ENCODE measurements at places on chromosomes 16 and 17. TPM values are rescaled to one million over a fixed set of nuclear protein-coding genes. Genes with fewer than 3 reads are reported as not detected.

- no peak for DNase-seq
These were observed 2.1 kb downstream of the RGS9 start for GRCh38 chr17:65139101-65139764.

DNA sequence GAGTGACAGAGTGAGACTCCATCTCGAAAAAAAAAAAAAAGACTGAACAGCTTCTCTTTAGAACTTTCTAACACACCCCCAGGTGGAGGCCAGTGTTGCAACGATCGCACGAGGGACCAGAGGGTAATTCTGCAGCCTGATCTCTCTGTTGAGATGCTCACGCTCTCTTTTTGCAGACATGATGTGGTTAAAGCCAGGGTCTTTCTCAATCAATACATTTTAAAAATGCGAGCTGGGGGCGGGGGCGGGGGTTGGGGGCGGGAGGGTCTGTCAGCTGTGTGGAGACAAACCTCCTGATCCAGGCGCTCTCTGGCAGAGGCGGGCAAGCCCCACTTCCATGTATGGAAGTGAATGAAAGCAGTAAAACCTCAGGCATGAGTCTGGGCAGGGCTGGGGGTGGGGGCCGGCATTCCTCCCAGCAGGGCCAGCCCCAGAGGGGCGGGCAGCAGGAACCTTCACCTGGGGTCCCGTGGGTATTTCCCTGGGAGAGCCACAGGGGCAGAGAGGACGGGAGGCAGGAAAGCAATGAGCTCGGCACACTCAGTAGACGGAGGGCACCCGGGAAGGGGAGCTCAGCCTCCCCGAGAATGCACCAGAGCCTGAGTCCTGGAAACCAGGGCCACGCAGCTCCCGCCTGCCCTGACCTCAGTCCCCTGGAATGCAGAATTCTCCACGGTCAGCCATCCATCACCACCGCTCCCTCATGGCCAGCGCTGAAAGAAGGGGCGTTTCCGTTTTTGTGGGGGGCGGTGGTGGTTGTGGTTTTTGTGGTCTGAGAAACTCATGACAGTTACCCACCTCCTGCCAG, 28.0 kb downstream of the NXN start:
- DNase-seq = peak; percentile 93

- DNase-seq = no peak
These were observed 12.4 kb downstream of the UBALD2 start for GRCh38 chr17:76277300-76278267.

GRCh38 chr17:55200904-55201303, 63.9 kb upstream of the HLF start:
- DNase-seq = no peak

DNA sequence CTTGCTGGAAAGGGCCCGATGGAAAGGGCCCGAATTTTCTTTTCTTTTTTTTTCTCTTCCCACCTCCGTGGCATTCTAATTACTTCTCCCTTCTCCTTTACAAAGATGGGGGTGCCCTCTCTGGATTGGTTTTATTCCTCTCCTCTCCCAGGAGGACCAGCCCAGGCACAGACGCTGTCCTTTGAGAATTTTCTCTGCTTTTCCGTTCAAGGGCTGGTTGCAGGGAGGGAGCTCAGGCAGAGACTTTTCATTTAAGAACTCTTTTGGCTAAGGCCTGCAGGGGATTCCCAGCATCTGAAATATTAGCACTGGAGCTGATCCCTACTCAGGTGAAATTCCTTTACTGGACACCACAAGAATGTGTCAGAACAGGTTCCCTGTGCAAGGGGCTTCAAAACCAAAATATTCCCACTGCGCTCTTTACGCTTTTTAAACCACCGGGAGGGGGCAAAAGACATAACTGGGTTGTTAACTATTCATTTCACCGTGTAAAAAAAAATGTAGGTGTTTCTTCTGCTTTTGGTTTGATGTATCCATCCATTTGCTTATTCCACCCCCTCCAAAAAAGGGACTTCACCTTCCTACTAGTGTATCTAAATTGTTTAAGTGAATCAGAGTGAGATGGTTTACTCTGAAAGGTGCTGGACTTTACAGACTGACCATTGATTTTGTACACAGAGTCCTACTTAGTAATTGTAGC, 1.4 kb downstream of the NFAT5 start:
- peak; percentile 66 for DNase-seq

GRCh38 chr17:1241929-1242328, 28.3 kb upstream of the BHLHA9 start:
- no peak for DNase-seq

GRCh38 chr16:88415713-88416323, 33.1 kb downstream of the ZNF469 start:
- DNase-seq = no peak

LGALS9B gene
- total RNA-seq = not detected

- no peak for DNase-seq
These were observed 188.2 kb upstream of the CIBAR2 start for GRCh38 chr16:85300406-85300968.

TANC2 gene
- 1.9 TPM for total RNA-seq

- DNase-seq = no peak
These were observed 15.9 kb downstream of the RGS11 start for GRCh38 chr16:259814-260253.

SPNS1 gene
- 55.3 TPM for total RNA-seq

DNA sequence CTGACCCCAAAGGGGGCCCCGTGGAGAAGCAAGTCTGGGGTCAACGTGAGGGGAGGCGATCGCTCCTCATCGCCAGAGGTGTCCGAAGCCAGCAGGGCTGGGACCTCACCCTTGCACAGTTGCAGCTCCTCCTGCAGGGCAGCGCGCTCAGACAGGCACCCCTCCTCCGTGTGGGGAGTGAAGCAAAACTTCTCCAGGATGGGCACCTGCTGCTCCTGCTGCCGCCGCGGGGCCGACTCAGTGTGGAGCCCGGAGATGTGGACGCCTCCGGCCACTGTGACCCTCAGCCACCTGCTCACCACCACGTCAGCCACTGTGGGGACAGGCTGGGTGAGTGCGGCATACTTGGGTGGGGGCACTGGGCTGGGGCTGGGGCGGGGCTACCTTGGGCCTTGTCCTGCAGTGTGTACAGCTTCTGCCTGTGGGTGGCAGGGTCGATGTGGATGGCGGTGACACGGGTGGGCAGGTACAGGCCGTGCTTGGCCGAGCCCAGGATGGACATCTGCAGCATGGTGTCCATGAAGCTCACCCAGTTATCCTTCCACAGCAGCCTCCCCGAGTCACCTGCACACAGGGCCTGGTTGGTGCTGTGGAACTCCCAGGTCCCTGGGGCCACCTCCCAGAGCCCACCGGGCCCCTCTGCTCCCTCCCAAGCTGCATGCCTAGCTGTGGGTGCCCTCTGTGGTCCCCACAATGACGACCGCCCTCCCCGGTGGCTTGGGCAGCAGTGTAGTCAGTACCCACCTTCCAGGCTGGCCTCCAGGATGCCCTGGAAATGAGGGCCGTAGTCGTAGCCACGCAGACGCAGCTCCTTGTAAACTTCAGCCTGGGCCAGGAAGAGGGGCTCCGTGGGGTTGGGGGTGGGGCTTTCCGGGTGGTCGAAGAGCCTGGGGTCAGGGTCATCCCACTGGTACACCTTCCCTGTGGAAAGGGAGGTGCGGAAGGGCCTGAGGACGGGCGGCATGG, 10.8 kb downstream of the FASN start:
- no peak for DNase-seq

KRT27 gene
- not detected for total RNA-seq

TAT gene
- not detected for total RNA-seq

C17orf113 gene
- 4.7 TPM for total RNA-seq

- no peak for DNase-seq
These were observed 14.3 kb downstream of the DCAF7 start for GRCh38 chr17:63564562-63564961.

TPSD1 gene
- total RNA-seq = not detected

- DNase-seq = no peak
These were observed 6.3 kb downstream of the KRT24 start for GRCh38 chr17:40697297-40697696.

- no peak for DNase-seq
These were observed 67.9 kb downstream of the RAI1 start for GRCh38 chr17:17749025-17749772.

ALDH3A1 gene
- 7.1 TPM for total RNA-seq

- DNase-seq = no peak
These were observed 197.5 kb upstream of the HS3ST4 start for GRCh38 chr16:25494292-25494691.

DNA sequence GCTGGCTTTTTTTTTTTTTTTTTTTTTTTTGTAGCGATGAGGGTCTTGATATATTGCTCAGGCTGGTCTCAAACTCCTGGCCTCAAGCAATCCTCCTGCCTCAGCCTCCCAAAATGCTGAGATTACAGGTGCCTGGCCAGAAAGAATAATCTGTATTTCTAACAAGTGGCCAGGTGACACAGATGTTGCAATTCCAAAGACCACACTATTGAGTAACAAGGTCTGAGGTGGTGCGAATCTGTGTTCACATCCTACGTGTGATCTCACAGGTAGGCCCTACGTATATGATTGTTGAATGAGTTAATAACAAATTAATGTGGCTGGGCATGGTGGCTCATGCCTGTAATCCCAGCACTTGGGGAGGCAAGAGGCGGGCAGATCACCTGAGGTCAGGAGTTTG, 33.3 kb downstream of the OTOA start:
- no peak for DNase-seq

DNA sequence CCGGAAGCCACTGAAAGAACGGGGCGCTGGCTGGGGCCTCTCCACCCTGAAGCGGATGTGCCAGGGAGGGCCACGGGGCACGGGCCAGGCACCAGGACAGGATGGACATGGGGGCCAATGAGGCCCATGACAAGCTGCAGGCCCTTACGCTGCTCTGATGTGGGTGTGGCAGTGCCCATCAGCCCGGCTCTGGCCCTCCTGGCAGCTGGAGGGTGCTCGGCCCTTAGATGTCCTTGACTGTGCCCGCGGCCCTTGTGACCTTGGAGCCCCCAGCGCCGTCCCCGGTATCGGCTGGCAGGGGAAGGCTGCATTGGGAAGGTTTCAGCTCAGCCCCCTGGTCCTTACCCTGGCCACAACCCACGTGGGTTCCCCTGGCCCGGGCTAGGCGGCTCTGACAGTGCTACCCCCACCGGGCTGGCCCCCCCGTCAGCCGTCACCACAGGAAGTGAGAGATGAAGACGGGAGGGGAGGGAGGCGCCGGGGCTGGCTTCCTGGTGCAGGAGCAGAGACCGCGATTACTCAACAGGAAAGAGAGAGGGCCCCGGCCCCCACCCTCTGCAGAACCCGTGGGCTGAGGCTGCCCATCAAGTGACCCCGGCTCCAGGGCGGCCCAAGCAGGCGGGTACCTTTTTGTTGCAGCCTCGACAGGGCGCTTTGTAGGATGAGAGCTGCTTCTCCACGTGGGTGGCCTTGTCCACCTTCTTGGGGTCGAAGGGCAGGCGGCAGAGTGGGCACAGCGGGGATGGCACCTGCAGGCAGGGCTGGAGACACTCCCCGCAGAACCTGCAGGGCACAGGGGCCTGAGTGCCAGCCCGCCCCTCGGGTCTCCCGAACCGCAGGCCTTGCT, 5.3 kb downstream of the RNF166 start:
- no peak for DNase-seq

DNA sequence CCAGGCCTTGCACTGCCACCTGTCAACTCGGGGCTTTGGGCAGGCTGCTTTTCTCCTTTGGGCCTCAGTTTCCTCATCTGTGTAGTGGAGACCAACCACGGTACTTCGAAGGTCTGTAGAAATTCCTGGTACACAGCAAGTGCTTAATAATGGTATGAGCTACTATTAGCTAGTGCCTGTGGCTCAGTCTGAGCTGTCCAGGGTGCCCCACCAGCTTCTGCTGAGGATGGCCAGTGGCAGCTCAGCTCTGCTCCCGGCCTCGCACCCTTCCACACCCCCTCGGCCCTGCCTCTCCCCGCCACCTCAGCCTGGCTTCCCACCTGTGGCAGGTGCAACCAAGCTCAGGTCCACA, 26.2 kb upstream of the PLCG2 start:
- no peak for DNase-seq

GRCh38 chr17:76833034-76833644, 35.1 kb upstream of the MGAT5B start:
- no peak for DNase-seq

KRTAP3-1 gene
- total RNA-seq = 7.9 TPM
